Immature natural killer cell (primary cell): ENCODE measurements at places on chromosomes 5 and 9. TPM values are rescaled to one million over a fixed set of nuclear protein-coding genes. Genes with fewer than 3 reads are reported as not detected.

- peaks cover 2% of the 10 kb centered on the region for H3K27me3 ChIP-seq
- H3K27ac ChIP-seq = no peak overlapping the region
- H3K4me3 ChIP-seq = no peak overlapping the region
- no peak for DNase-seq
- no peaks in the 10 kb centered on the region for H3K36me3 ChIP-seq
These were observed 445.0 kb upstream of the SMC2 start for GRCh38 chr9:103649086-103649485.

GRCh38 chr9:109238655-109239054 is 71.6 kb upstream of the FRRS1L start:
- H3K27ac ChIP-seq = no peak overlapping the region
- H3K36me3 ChIP-seq = no peaks in the 10 kb centered on the region
- H3K4me3 ChIP-seq = no peak overlapping the region
- no peaks in the 10 kb centered on the region for H3K4me1 ChIP-seq

DNA sequence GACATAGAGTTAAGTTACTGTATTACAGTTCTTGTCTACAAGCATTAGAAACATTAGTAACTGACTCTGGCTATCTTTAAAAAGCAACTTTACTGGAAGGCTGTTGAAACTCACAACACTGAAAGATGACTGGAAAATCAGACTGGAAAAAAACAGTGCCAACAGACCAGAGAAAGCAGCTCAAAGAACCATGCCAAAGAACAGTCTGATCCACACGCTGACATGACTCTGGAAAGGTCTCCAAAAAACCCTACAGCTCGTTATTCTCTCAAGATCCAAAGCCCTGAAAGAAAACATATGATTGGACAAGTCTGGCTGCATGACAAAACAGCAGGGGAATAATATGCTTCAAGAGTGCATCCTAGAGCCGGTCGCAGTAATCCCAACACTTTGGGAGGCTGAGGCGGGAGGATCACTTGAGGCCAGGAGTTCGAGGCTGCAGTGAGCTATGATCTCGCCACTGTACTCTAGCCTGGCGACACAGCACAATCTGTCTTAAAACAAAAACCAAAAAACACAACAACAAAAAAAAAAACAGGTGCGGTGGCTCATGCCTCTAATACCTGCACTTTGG is 5.6 kb downstream of the GOLPH3 start:
- no peak overlapping the region for H3K4me3 ChIP-seq
- DNase-seq = no peak
- peaks cover 3% of the 10 kb centered on the region for H3K27me3 ChIP-seq
- peaks cover 78% of the 10 kb centered on the region for H3K4me1 ChIP-seq
- peak overlapping the region; percentile 68 for H3K27ac ChIP-seq

DNA sequence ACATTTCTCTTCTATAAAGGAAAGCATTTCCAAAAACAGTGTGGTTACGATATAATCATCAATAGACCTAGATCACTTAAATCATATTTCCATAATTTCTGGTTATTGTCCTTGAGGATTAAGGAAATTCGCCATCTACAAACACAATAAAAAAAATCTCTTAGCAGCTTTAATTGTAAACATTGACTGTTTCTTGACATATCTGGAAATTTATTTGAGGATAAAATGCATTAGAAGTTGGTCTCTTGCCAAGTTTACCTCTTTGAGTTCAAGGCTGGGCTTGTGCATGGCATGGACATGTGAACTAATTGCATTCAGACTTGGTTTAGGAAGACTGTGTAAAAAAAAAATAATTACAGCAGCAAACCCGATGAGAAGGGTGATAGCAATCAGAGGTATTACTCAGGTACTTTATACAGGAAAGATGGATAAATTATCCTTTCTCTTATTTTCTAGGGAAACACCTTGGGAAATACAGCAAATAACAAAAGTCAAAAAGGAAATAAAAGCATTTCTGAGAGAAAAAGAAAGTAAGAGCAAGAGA is 237.9 kb downstream of the SLF1 start:
- DNase-seq = no peak
- H3K27me3 ChIP-seq = peaks cover 3% of the 10 kb centered on the region
- H3K4me1 ChIP-seq = no peaks in the 10 kb centered on the region
- H3K4me3 ChIP-seq = no peak overlapping the region
- no peaks in the 10 kb centered on the region for H3K36me3 ChIP-seq

DNA sequence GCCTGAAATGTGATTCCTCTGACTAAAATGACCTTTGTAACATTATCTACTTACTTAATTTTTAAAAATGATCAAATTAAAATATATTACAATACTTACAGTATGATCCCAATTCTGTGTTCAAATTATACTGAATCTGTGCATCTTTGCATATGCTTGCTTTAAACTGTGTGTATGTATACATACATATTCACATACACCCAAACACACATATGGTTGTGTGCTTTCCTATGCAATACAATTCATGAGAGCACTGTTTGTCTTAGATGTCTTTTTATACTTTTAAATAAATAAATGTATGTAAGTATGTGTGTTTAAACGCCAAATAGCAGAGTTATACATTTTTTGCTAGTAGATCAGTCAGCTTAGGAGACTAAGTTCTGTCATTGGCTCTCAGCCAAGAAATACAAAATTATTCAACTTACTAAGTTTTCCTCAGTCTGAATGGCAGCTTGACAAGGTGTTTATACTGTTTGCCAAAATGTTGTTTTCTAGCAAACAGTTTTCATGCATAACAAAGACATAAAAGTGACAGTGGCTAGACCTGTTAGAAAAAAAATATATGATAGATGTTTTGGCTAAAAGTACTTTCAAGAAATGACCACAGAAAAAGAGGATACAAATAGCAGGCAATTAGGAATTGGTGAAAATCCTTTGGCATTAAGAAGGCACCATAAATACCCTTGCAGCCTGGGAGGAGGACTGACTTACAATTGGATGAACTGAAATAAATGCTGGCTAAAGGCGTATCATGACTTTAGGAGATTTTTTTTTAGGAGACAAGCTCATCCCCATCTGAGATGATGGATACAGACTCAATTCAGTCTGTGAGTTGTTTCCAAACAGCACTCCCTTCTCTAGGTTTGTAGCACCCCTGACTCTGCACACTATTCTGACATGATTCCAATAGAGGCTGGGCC is 7.9 kb downstream of the TICAM2 start:
- no peak for DNase-seq
- peaks cover under 1% of the 10 kb centered on the region for H3K27me3 ChIP-seq
- H3K4me1 ChIP-seq = peaks cover 2% of the 10 kb centered on the region
- H3K36me3 ChIP-seq = no peaks in the 10 kb centered on the region
- H3K27ac ChIP-seq = no peak overlapping the region
- no peak overlapping the region for H3K4me3 ChIP-seq

The CD274 gene
- polyA plus RNA-seq = 1.5 TPM

The BAAT gene
- not detected for polyA plus RNA-seq

- peaks cover 5% of the 10 kb centered on the region for H3K36me3 ChIP-seq
- H3K27me3 ChIP-seq = no peaks in the 10 kb centered on the region
- DNase-seq = no peak
- H3K27ac ChIP-seq = no peak overlapping the region
These were observed 478.8 kb upstream of the ADAMTS16 start for GRCh38 chr5:4661326-4661725.

GRCh38 chr9:9817176-9817575 is 795.6 kb downstream of the PTPRD start:
- no peaks in the 10 kb centered on the region for H3K4me1 ChIP-seq
- H3K36me3 ChIP-seq = no peaks in the 10 kb centered on the region
- no peak for DNase-seq
- H3K27ac ChIP-seq = no peak overlapping the region
- peaks cover 3% of the 10 kb centered on the region for H3K27me3 ChIP-seq

DNA sequence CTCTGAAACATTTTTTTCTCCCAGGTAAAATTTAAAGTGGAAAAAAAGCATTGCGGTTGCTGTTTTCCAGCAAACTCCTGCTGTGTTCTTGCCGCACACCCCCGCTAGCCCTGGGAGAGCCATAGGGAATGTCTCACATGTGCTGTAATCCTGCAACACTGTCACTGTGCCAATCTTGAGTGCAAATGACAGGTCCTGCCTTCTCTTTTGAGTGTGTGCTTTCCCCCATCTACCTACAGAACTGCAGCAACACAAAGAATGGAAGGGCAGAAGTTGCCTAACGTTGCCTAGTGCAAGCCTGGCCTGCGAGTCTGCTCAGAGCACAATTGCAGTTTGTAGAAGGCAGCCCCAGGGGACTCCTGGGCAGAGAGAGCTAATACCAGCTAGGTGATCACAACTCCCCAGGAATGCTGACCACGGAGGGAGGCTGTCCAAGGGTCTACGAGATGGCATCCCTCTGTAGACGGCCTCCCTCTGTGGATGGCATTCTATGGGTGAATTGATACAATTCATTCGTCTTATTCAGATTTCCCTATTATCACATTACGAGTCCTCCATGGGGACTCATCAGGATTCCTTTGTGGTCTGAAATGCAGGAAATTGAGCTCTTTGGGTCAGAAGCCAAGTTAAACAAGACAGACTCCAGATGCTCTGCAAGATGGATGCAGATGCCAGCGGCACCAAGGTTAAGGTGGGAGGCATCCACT is 172.6 kb upstream of the S1PR3 start:
- H3K4me3 ChIP-seq = no peak overlapping the region
- H3K27me3 ChIP-seq = peaks cover 1% of the 10 kb centered on the region
- no peaks in the 10 kb centered on the region for H3K36me3 ChIP-seq
- no peaks in the 10 kb centered on the region for H3K4me1 ChIP-seq
